NCI-H1105 (cell line): ENCODE measurements at places on chromosomes 6 and 20.

DNA sequence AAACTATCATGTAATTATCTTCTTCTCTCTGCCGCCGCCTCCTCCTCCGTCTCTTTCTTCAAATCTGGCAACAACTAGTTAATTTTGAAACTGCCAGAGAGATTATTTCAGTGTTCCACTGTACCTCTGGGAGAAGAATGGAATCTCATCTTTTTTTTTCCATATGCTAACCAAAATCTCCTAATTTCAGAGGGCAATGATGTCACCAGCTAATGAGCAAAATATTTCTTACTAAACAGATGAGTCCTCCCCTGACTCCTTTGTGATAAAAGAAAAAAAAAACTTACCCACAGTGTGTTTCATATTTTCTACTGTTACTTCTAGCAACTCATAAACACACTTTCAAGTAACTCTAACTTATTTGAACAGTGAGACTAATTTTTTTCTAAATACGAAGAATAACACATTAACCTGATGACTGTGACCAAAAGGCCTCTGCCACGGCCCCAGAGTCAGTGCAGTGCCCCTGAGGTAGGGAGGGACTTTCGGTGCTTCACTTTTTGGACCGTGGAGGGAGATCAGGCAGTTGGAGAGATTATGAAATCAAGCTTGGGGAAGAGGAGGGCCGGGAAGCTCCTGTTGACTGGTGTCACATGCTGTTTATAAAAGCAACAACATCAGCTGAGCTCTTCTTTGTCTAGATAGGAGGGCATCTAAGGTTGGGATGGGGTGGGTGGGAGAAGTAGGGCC is 159.6 kb downstream of the SASH1 start:
- DNase-seq = no peak

DNA sequence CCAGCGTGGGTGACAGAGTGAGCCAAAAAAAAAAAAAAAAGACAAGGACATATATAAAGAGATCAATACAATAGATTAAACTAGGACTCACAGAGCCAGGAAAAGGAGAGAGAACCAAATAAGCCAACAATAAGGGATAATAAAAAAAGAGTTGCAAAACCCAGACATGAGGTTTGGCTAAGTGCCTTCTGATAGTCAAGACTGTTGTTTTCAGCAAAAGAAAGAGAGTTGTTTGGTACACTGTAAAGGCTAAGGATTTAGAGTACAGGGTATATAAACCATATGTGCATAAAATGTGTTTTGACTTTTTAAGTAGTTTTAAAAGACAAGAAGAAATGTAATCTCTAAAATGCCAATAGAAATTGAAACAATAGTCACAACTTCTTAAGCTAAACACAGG is 42.8 kb downstream of the RPF2 start:
- no peak for DNase-seq

DNA sequence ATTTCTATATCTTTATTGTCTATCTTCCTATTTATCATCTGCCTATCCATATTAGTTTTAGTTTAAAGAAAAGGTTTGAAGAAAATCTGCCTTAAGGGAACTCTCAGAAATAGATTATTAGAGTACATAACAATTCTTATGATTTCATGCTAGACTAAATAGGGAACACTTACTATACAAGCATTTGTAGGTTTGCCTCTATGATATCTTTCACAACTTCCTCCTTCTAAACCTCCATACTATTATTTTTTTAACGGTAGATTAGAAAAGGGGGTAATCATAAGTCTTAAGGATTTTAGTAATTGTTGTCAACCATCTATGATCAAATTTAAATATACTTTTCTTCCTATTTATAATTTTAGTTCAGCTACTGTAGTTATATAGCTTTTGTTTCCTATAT is 11.6 kb upstream of the DSE start:
- DNase-seq = no peak

DNA sequence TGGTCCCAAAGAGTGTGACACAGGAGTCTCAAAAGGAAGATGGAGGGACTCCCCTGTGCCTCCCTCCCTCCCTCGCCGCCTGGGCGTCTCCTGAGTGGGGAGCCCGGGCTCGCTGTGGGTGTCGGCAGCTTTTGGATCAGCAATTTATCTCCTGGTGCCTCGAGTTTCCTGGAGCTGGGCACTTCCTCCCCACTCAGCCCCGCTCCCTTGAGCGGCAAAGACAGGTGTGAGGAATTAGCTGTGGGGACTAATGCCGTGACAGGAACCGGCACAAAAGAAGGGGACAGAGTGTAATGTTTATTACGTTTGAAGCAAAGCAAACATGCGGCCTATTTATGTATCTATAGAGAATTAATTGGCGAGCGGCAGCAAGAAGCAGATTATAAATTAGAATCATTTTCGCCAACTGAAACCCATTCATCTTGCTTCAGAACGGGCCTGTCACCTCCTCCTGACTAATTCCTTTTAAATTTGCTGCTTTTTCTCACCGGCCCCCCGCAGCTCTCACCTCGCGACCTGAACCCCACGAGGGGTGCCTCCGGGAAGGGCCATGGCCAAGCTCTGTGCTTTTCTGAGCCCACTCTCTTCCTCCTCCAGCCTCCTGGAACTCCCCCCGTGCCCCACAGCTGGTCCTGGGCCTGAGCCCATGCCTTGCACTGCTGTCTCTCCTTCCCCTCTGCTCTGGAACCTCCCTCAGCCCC is 8.8 kb upstream of the CDH22 start:
- peak; percentile 40 for DNase-seq

DNA sequence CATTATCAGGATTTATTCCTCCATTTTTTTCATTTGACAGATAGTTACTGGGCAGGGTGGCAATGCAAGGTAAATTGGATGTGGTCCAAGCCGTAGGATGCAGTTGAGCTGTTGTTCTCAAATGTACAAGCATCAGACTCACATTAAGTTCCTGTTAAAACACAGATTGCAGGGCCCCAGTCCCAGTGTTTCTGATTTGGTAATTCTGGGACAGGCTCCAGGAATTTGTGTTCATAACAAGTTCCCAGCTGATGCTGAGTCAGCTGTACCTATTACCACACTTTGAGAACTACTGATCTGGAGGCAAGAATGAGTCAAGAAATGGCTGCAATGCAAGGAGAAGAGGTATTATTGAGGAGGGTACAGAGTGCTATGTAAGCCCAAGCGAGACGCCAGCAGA is 11.7 kb downstream of the TMEM244 start:
- DNase-seq = no peak

- no peak for DNase-seq
These were observed 58.5 kb downstream of the AHI1 start for GRCh38 chr6:135438907-135439535.

- DNase-seq = no peak
These were observed 84.3 kb downstream of the ATXN1 start for GRCh38 chr6:16676978-16677377.

- DNase-seq = no peak
These were observed 356.7 kb upstream of the JARID2 start for GRCh38 chr6:14889188-14889587.

- DNase-seq = no peak
These were observed 366.8 kb upstream of the KHDRBS2 start for GRCh38 chr6:62652692-62653328.

DNA sequence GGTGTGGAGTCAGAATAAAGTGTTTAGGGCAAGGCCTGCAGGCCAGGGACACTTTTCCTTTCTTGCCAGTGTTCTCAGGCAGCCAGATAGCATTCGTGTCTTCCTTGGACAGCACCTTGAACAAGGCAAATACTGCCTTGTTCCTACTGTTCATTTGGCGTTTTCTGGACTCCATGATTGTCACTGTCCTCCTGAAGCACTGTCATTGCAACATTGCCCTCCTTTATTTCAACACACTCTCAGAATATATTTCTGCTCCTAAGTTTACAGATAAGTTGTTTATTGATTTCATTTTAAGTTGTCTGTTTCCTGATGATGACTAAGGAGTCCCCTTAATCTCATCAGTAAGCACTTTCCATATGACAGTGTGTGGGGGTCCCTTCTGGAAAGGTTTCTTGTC is 15.1 kb upstream of the DEF6 start:
- DNase-seq = no peak

GRCh38 chr6:8651998-8652397 is 216.7 kb upstream of the SLC35B3 start:
- DNase-seq = no peak

DNA sequence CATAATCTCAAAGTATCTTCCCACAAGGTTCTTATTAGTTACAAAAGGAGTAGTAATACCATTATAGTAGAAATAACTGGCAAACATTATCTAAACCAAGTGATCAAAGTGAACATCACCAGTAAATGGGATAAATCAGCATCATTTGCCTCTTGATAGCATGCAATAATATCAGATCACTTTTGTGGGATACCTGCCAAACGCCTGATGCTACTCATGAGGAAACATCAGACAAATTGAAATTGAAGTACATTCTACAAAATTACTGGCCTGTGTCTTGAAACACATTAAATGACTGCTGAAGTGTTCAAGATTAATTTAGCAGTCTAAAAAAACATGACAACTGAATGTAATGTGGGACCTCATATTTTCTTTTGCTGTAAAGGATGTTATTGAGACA is 208.1 kb downstream of the TINAG start:
- DNase-seq = peak; percentile 67

DNA sequence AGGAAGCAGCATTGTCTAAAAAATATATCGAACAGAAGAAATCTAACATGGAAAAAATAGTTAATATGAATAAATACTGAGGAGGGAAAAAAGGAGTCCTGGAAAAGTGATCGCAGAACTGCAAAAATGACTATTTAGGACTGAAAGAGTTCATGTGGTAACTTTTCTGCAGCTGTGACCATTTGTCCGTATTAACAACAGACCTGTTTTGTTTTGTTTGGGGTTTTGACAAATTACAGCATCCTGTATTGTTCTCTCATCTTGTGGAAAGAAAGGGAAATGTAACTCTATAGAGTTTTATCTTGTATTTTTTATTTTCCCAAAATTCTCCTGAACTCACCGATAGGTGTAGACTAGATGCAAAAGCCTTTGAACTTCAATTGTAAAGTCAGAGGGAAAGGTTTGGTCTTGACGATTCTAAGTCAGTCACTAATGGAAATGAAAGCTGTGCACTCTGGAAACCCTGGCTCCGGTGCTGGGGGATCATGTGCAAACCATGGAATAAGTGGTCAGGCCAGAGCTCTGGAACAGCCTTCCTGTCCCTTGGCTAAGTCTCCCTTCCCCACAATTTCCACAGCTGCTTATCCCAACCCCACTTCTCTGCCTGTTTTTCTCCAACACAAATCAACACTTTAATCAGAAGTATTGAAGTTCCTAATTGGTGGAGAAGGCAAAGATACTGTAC is 51.2 kb upstream of the MARCKS start:
- DNase-seq = no peak

DNA sequence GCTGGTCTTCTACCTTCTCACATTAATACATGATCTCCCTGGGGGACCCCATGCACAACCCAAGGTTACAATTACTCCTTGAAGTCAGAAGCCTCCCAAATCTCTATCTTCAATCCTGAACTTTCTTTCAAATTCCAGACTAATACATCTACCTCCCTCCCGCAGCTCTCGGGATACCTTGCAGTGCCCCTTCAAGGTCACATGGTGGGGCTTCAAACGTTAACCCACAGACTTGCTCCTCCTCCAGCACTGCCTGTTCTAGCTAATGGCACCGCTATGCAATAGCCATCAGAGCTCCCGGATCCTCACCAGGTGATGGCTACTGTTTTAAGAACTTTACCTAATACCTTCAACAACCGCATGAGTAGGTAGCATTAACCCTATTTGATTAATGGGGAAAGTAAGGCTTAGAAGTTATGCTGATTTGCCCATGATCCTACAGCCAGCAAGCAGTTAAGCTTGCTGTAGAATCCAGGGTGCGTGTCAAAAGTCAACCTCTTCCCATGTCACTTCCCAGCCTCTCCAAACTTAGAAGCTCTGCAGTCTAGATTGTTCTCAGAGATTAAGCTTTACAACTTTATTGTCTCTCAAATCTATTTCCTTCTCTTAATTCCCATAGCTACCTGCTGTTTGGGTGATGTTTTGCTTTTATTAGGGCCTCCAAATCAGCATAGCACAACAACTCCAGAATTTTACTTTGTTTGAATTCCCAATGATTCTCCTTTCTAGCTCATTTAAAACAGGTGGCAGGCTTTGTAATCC is 44.7 kb downstream of the PLAGL1 start:
- DNase-seq = no peak

DNA sequence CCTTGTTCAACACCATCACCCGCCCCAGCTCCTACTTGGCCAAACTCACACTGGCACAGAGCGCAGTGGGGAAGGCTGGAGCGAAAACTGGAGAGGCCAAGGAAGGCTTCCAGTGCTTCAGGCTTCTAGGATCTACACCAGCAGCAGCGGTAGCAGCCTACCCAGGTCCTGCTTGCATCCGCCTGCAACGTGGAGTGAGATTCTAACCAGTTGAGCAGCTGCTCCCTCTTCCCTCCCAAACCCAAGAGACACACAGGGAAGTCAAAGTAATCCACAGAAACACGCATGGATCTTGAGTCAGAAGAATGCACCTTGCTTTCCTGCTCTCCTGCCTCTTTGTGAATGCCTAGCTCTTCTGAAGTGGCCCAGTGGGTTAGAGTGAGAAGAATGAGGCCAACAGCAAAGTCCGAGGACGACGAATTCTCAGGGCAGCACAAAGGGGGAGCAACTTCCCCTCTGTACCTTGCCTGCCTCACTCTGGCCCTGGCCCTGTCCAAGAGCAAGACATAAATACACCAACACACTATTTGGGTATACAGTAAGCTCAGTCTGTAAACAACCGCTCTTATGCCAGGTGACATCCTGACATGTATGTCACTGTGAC is 95.9 kb upstream of the FOXQ1 start:
- no peak for DNase-seq

DNA sequence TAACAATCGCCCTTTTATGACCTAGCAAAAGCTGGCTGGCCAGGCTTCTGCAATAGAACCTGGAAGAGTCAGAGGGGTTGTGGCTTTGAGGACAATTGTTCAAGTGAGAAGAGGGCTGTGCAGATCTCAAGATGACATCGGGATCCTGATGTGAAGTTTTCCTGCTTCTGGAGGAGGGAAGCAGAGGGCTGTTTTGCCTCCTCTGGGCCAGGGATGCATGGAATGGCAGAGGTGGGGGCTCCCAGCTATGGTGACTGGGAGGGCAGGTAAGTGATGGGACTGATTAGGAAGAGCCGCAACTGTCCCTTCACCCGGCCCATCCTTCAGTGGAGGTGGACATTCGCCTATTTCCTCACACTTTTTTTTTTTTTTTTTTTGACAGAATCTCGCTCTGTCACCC is 43.4 kb upstream of the BLCAP start:
- no peak for DNase-seq

- no peak for DNase-seq
These were observed 19.1 kb upstream of the NNAT start for GRCh38 chr20:37501940-37502339.

GRCh38 chr6:19997104-19997503 is 159.9 kb downstream of the ID4 start:
- no peak for DNase-seq
